GM10248 (cell line): ENCODE measurements at places on chromosomes 2 and 18.

DNA sequence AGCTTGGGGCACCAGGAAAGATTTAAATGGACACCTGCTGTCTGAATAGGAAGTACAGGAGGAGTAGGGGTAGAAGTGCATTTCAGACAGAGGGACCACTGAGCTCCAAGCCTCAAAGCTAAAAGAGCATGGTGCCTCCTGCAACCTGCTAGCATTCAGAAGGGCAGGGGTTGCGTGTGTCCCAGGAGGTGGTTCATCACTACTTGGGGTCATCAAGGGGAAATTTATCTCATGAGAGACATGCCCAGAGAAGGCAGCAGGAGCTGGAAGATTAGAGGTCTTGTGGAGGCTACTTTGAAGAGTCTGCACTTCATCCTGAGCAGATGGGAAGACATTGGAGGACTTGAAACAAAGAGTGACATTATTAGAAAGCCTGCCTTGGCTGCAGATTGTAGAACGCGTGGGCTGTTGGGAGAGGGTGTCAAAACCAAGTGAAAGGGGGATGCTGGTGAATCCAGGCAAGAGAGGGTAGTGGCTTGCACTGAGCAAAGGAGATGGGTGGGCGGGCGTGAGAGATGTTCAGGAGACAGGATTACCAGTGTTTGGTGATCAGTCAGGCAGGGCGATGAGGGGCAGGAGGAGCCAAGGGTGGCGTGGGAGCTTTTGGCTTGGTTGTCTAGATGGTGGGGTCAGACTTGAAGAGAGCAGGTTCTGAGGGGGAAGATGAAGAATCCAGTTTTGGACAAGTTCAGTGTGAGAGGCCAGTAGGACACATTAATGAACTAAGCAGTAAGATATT lies 154.0 kb downstream of the DYSF start:
- DNase-seq, result no peak

- DNase-seq, result no peak
Observed at GRCh38 chr2:190511104-190511503, 23.4 kb downstream of the NEMP2 start.

DNA sequence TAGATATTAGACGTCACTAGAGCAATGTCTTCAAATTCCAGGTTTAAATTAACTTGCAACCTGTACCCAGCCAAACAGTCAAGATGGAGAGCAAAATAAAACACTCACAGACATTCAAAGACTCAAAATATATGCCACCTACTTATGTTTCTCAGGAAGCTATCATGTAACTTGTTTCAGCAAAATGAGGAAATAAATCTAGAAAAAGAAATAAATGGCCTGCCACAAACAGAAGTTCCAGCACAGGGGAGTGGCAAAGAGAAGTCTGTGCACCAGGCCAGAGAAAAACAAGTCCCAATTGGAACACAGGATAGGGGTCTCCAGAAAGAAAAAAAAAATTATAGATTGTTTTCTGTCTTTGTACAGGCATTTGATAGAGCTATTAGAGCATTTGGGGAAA lies 96.7 kb downstream of the LRP2 start:
- no peak for DNase-seq

GRCh38 chr2:208112969-208113368 lies 11.4 kb downstream of the CRYGD start:
- DNase-seq, result no peak

- DNase-seq, result no peak
Observed at GRCh38 chr2:206353685-206354084, 79.2 kb downstream of the ZDBF2 start.

DNA sequence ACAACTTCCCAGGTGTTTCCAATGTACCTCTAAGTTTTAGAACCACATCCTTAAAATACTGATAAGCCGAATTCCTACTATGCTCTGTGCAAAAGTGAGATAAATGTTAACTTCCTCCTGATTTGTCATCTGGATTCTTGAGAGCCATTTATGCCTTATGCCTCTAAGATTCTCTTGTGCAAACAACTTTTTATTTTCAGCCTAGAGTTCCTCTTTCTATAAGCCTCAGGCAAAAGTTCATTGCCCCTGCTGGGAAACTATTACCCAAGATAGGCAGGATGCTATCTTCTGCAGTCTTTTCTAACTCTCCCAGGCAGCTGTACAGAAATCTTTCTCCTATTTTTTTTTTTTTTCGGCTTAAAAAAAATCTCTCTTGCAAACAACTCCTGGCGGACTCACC lies 216.1 kb downstream of the KCNJ3 start:
- no peak for DNase-seq

- DNase-seq, result no peak
Observed at GRCh38 chr2:220279840-220280239, 652.4 kb downstream of the SLC4A3 start.

- DNase-seq, result no peak
Observed at GRCh38 chr2:120653046-120653445, 82.6 kb upstream of the GLI2 start.

DNA sequence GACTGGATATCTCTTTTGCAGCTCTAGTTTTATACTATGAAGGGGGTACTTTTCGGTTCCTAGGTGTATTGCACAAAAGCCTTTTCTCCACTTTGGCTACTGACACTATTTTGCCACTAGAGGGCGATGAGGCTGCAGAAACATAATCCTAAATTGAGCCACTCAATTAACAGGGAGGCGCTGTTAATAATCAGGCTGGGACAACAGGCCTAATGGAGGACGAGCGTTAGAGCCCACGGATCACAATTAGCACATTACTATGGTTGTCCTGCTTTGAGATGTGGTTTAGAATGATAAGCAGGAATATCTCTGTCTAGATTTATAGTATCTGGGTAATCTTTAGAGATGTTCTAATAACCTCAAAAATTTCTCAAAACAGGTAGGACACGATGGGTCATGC lies 62.2 kb upstream of the PMAIP1 start:
- peak; percentile 72 for DNase-seq
